Eye (tissue), 1 donor: ENCODE measurements at places on chromosomes 4 and X.
A peak's percentile ranks its signal among the peaks of the same experiment; 100 is the strongest.

- DNase-seq, result peak; percentile 85
Measured at GRCh38 chrX:110407910-110408545, 49.4 kb downstream of the RTL9 start.

DNA sequence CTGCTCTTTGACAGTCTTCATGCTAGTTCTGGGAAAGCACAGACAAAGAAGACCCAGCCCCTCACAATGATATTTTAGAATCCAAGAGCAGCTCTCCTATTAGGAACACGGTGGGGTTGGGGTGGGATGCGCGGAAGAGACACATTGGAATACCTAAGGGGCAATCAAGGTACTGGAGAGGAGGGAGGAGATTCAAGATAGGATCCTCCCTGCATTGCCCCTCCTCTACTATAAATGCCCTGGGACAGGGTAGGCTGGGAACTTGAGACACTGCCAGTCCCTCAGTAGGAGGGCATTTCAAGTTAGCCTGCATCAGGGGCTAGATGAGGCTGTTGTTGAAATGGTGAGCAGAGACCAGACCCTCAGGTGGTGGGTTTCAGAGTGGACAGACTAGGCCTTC lies 5.1 kb downstream of the MAGEB17 start:
- no peak for DNase-seq

- DNase-seq, result peak; percentile 4
Measured at GRCh38 chr4:90641861-90642599, 514.8 kb downstream of the CCSER1 start.

DNA sequence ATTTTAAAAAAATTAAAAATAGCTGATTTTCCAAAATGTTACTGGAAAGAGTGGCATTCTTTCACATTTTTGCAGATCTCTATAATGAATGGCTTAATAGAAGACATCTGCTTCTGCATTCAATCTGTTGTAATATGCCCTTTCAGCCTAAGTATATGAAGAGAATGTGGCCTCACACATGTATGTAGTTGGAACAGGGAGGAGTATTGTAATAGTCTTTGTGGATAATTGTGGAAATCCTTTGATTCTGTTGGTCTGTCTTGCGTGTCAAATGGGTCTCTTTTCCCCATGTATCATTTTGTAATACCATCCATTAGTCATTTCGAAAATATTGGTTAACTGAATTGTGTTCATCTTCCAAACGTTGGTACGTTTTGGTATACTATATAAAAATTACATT lies 11.6 kb downstream of the TXLNG start:
- no peak for DNase-seq

GRCh38 chr4:104829761-104830160 lies 316.9 kb upstream of the TET2 start:
- DNase-seq, result no peak

- DNase-seq, result no peak
Measured at GRCh38 chrX:85303544-85303943, 59.8 kb downstream of the ZNF711 start.

GRCh38 chr4:29046186-29046585 lies 1674.0 kb upstream of the PCDH7 start:
- DNase-seq, result no peak

DNA sequence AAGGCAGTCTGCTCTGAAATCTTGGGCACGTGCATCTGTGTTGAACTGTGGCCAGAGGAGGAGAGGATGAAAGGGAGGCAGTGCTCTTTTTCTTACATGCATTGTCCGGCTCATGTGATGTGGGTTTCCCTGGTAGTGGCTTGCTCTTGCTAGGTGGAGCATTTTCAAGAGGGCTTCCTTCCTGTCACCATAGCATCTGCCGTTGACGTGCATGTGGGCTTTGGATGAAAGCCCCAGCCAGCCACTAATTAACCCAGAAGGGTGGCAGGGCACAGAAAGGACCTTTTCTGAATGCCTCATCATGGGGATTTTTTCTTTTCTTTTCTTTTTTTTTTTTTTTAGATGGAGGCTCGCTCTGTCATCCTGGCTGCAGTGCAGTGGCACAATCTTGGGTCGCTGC lies 121.3 kb downstream of the GPR143 start:
- DNase-seq, result no peak

DNA sequence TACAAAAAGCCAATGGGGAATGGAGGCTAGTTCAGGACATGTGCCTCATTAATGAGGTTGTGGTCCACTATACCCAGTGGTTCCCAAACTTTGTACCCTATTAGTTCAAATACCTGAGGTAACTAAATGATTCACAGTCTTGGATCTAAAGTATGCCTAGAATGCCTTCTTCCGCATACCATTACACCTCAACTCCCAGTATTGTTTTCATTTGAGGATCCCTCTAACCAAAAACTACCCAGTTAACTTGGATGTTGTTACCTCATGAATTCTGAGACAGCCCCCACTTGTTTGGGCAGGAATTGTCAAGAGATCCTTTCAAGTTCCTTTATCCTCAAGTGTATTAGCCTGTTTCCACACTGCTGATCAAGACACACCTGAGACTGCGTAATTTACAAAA lies 439.2 kb downstream of the PCDH10 start:
- no peak for DNase-seq

DNA sequence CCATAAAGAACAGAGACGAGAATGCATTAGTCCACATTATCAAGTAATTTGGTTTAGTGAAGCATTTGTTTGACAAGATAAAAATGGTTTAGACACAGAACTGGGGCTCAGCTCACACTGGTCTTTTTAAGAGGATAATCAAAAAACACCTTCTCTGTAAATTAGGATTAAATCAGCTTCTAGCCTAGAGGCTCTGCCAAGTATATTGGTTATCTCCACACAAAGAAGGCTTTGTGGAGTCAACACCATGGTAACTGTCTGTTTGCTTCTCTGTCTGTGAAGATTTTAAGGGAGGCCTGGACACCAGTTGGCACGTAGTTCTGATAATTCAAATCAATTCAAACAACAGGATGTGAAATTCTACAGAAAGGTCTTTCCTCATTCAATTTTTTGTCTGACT lies 687.0 kb downstream of the DMD start:
- no peak for DNase-seq

DNA sequence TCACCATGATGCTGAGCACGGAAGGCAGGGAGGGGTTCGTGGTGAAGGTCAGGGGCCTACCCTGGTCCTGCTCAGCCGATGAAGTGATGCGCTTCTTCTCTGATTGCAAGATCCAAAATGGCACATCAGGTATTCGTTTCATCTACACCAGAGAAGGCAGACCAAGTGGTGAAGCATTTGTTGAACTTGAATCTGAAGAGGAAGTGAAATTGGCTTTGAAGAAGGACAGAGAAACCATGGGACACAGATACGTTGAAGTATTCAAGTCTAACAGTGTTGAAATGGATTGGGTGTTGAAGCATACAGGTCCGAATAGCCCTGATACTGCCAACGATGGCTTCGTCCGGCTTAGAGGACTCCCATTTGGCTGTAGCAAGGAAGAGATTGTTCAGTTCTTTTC lies 4.0 kb downstream of the HNRNPH2 start:
- DNase-seq, result no peak

GRCh38 chr4:146335763-146336409 lies 121.5 kb downstream of the REELD1 start:
- DNase-seq, result no peak

DNA sequence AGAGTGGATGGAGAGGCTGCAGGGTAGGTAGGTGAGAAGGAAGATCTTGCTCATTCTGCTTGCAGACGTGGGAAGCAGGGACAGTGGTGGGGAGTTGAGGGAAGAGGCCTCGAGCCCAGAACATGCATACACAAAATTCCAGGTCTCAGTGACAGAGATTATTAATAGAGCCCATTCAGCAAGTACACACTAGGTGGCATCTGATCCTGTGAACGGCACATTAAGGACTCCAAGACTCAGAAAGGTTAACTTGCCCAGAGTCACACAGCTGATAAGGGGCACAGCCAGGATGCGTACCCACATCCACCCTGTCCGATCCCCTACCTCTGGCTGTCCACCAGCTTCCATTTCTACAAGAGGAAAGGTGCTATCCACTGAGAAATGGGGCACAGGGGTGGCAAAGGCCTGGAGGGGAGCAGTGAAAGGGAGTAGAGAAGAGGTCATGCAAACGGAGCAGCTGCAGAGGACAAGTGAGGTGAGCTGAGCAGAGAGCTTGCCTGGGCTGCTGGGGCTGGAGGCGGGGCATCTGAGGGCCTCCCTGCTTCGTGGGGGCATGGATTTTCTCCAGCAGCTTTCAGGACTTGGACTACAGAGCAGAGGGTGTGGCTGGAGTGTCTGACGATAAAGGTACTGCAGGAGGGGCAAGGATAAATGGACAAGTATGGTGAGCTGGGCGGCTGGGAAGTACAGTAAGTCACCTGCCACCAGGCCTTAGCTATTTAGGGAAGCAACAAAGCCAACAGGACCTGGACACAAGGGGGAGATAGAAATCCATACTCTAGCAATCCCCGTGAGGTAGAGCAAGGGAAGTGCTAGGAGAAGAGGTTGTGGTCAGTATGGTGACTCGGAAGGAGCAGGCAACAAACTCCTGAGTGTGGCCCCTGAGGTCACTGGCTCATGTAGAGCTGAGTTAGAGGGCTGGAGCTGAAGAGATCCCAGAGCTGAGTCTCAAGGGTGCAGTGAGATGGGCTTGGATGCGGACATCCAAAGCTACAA lies 11.2 kb downstream of the IDS start:
- no peak for DNase-seq

DNA sequence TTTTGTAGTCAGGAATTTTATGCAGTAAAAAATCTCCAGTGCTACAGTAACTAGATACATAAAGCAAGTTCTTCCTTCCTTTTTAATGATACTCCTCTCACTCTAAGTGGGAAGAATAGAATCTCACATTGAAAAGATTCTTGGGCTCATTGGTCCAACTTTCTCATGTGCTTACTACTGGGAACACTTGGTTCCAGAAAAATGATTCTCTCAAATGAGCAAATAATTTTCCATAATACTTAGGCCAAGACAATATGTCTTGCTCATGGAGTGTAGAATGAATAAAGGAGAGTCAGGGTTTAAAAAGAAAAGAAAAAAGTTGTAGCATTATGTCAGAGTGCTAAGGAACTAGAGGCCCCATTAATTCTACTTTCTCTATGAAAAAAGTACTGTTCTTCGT lies 197.8 kb downstream of the RASL11B start:
- no peak for DNase-seq

- no peak for DNase-seq
Measured at GRCh38 chr4:10521424-10521823, 64.2 kb upstream of the ZNF518B start.

- DNase-seq, result no peak
Measured at GRCh38 chr4:161869511-161869910, 294.3 kb downstream of the FSTL5 start.

DNA sequence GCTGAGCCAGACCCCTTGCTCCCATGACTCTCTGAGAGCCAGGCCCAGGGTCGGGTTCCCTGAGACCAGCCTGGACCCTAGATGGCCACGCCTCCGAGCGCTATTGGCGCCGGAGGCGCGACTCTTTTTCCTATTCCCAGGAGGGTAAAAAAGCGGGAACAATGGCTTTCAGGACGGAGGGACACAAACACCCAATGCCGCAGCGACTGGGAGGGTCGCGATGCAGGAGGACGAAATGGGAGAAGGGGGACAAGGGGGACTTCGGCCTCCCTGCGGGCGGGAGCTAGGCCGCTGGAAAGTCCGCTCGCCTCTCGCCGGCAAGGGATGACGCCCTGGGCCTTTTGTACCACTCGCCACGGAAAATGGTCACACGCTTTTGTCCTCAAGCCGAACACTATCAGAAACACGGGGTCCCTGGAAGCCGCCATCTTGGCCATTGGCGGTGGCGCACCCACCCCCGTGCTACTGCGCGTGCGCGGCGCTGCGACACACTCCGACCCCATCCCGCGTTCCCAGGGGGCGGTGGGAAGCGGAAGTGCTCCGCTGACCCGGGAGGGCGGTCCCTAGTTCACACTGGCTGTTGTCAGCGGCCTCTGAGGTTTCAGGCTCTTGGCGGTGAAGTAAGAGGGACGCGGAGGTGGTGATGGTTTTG lies 98.4 kb downstream of the ZNF674 start:
- peak; percentile 93 for DNase-seq

- DNase-seq, result no peak
Measured at GRCh38 chr4:39466747-39467146, 7.9 kb downstream of the LIAS start.

DNA sequence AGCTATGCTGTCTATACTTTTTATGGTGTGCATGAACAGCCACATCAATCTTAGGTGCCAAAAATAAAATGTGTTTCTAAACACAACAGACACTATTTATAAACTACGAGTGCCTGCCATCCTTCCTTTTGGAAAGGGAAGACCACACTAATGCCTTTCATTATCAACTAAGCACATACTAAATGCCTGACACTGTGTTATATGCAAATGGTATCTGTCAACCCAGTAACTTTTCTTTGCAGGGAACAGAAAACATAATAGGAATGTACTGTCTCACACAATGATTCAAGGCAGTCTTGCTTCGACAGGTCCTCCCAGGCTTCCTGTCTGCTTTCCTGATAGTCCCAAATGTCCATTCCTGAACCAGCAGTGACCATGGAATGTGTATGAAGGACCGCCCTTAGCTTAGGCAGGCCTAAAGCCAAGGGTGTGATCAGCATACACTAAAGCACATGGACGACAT lies 43.8 kb downstream of the ADGRA3 start:
- DNase-seq, result no peak

GRCh38 chr4:72302981-72303704 lies 265.9 kb downstream of the ADAMTS3 start:
- peak; percentile 84 for DNase-seq

DNA sequence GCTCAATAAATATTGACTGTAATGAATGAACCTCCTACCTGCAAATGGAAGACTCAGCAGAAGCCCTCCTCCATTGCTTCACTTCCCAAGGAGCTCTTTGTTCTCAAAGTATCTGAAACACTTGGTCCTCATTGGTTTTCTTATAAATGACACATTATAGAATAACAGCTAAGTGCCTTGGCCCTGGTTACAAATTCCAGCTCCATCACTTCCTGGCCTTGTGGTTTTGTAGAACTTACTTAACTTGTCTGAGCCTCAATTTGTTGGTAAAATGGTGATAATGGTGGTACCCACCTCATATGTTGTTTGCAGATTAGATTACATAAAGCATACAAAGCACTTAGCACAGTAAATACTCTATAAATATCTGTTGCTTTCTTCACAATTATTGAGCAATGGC lies 25.2 kb upstream of the SMIM20 start:
- DNase-seq, result no peak

DNA sequence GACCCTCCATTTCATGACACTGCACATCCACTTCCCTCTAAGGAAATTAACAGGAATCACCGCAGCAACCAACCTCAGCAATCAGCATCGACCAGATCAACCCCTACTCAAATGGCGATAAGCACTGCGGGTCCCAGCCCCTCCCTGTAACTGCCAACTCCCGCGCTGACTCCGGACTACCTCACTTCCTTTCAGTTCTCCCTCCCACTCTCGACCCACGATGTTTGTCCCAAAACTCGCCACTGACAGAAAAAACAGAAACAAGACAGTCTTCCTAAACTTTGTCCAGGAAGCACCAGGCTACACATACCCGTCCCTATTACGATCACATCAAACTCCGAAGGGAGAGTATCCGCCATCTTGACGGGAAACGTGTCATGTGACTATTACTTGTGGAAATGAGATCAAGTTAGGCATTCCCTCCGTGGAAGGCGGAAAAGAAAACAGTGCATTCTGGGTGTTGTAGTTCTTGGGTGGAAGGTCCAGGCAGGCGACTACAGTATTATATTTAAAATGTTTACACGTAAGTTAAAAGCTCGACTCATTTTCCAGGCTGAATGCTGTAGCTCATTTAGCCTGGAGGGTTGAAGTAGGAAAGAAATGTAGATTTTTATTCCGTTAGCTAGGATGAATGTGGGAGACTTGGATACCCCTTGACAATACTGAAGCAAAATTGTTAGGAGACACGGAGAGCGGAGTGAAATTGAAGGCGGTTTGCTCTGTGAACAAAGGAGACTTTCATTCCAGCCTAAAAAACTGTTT lies at the start of gene CHM:
Gene CHM, minus strand, starts transcription at position 385 of the 762 bp plus-strand sequence. Its CDS starts 26 bp downstream, at position 359.
- DNase-seq, result peak; percentile 94
